ENCODE measurements at places on chromosomes 3 and 15. TPM values are rescaled to one million over a fixed set of nuclear protein-coding genes. Genes with fewer than 3 reads are reported as not detected.

DNA sequence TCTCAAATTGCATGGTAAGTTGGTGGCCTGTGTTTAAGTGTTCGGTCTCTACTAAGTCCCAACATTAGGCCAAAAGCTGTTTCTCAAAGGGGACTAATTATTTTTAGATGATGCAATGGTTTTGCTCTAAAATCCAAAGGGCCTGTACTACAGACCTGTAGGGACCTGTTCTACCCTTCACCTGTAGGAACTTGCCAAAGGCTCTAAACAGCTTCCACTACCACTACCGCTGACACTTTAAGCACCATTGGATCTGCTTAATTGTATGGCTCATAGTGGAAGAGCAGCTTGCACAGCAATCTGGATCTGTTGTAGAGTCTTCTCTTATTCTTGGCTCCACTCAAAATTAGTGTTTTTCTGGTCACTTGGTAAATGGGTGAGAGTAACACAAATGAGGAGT is 346.8 kb downstream of the EPHA6 start:
- no peak overlapping the region for H3K27ac ChIP-seq
- no peak overlapping the region for H3K4me3 ChIP-seq
- no peaks in the 10 kb centered on the region for H3K27me3 ChIP-seq
- no peaks in the 10 kb centered on the region for H3K4me1 ChIP-seq
- DNase-seq = no peak

KBTBD8 gene
- 11.6 TPM for total RNA-seq

DNA sequence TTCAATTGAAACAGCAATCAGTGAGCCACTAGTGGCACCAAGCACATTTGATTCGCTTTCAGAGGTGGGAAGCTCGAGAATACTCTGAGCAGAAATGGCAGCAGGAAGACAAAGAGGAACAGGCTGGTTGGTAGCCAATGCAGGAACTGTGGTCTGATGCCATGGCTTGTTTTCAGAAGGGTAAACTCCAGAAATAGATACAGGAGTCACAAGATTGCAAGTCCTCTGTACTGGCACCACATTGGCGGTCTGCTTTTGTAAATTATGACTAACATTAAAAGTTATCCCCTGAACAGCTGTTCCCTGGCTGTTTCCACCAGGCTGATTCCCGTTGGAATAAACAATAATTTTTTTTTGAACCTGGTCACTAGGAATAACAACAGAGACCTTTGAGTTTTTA is 35.5 kb downstream of the USF3 start:
- DNase-seq = no peak
- H3K4me3 ChIP-seq = no peak overlapping the region
- H3K27me3 ChIP-seq = no peaks in the 10 kb centered on the region

- no peak overlapping the region for H3K4me3 ChIP-seq
- peaks cover 44% of the 10 kb centered on the region for H3K36me3 ChIP-seq
- H3K27ac ChIP-seq = no peak overlapping the region
- no peak for DNase-seq
- H3K27me3 ChIP-seq = no peaks in the 10 kb centered on the region
- no peaks in the 10 kb centered on the region for H3K4me1 ChIP-seq
Measured at GRCh38 chr15:65688462-65688861, 66.7 kb downstream of the SLC24A1 start.

IL5RA gene
- not detected for total RNA-seq

GRCh38 chr3:194103983-194104751 is 31.8 kb upstream of the HES1 start:
- H3K36me3 ChIP-seq = no peaks in the 10 kb centered on the region
- no peak for DNase-seq
- H3K4me3 ChIP-seq = no peak overlapping the region
- H3K4me1 ChIP-seq = no peaks in the 10 kb centered on the region
- no peak overlapping the region for H3K27ac ChIP-seq

DNA sequence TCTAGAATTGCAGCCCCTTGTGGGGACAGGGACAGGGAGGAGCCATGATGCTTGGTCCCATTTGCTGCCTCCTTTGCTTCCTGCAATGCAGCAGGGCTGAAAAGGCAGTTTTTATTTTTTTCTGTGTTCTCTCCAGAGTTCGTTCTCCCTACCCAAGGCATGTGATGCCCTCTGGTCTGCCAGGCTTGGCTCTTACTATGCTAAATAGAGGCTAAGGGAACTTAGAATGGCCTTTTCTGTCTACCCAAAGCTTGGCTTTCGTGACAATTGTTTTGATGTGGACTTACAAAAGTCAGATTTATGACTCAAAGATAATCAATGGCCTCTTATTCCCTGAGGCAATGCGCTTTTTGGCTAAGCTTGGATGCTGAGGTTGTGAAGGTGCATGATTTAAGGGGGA is 293.3 kb upstream of the TBL1XR1 start:
- H3K27ac ChIP-seq = no peak overlapping the region
- H3K36me3 ChIP-seq = no peaks in the 10 kb centered on the region
- DNase-seq = no peak
- H3K4me1 ChIP-seq = peaks cover 12% of the 10 kb centered on the region
- H3K27me3 ChIP-seq = no peaks in the 10 kb centered on the region

ST6GAL1 gene
- 160 TPM for total RNA-seq

DNA sequence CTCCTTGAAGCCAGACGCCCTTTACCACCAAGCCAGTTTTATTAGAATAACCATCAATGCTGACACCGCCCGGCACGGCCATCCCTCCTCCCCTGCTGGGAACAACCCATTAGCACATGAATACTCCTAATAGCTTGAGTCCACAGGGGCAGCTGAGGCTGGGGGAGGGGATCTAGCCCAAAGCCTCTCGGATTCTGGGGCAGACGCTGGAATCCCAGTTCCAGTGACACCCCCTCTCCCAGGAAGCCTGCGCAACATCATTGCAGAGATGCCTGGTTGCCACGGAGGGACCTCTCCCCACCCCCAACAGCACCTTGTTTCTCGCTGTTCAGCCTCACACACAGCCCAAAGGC is 1.2 kb upstream of the LINGO1 start:
- H3K4me1 ChIP-seq = peaks cover 9% of the 10 kb centered on the region
- H3K27ac ChIP-seq = no peak overlapping the region
- H3K36me3 ChIP-seq = no peaks in the 10 kb centered on the region
- no peak overlapping the region for H3K4me3 ChIP-seq

SSUH2 gene
- total RNA-seq = not detected
